Endodermal cell (in vitro differentiated cells): ENCODE measurements at places on chromosomes 16 and 17. TPM values are rescaled to one million over a fixed set of nuclear protein-coding genes. Genes with fewer than 3 reads are reported as not detected.

DNA sequence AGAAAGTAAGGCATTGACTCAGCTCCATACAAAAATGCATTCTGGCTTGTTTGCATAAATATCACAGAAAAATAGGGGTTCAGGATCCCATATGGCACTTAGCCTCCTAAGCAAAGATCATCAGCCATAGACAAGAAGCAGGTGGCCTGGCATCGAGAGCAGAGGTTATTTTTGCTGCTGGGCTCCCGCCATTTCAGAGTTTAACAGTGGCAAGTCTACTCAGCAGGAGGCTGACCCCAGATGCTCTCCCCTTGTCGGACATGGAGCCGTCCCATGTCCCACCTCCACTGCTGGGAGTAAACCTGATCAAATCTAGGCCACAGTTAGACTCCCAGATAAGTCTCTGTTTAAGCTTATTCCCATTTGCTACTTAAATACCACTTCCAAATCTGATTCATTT, 269.1 kb downstream of the FTO start:
- no peak for DNase-seq

DNA sequence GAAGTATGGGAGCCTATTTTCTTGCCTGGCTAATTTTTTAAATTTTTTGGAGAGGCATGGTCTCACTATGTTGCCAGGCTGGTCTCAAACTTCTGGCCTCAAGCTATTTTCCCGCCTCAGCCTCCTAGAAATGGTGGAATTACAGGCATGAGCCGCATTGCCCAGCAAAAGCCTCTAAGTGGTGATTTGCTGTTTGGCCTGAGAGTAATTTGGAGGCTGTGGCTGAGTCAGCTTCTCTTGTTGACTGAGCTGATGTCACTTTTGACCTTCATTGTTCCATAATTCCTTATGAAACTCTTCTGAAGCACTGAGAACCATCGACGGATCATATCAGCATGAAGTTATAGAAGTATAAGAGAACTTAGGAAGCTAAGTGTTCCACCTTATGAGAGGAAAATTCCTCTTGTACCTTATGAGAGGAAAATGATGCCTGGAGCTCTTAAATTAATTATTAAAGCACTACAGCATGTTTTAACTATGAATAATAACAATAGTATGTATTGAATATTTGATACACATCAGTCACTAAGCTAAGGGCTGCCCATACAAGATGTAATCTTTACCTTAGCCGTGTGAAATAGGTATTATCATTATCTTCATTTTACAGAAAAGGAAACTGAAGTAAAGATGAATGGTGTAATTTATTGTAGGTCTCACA, 220.8 kb upstream of the MON1B start:
- no peak for DNase-seq

- no peak for DNase-seq
Observed at GRCh38 chr16:12586701-12587100, 217.0 kb downstream of the CPPED1 start.

DNA sequence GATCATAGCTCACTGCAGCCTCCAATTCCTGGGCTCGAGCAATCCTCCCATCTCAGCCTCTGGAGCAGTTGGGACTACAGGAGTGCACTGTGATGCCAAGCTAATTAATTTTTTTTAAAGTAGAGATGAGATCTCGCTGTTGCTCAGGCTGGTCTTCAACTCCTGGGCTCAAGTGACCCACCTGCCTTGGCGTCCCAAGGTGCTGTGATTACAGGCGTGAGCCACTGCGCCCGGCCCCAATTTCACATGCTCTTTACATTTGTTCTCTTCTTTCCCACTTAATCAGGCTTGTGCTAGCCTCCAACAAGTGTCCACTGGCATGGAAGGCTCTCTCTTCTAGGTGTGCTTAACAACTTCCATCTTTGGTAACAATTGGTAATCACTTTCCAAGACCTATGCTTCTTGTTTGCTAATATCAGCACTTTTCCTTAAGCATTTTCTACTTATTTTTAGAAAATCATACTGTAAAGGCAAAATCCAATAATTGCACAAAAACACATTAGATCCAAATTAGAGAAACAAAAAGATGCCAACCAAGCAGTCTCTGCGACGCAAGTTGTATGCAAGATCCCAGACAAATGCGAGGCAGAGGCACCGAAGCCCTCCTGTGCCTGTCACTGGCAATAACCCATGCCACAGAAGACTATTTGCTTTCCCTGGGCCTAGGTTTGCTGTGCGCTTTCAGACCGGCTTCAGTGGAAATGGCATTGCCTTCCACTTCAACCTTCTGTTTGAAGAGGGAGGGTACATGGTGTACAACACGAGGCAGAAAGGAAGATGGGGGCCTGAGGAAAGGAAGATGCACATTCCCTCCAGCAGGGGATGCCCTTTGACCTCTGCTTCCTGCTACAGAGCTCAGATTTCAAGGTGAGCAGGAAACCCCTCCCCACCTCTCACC, 52.6 kb downstream of the NOS2 start:
- peak; percentile 91 for DNase-seq

DNA sequence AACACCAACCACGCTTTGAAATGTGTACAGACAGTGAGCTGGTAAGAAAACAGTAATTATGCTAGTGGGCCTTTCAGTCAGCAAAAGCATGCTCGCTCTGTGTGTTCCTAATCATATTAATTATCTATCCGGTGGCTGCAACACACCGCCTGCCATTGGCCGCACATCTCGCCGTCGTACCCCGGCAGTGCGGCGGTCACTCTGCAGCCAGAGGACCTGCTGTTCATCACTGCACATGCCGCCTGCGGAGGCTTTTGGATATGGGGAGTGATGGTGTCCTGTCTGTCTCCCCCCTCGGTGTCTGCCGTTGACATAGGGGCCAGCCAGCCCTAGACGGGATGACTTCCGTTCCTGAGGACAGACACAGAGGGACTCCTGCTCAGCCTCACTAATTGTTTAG, 68.5 kb downstream of the RPA1 start:
- DNase-seq: no peak

DNA sequence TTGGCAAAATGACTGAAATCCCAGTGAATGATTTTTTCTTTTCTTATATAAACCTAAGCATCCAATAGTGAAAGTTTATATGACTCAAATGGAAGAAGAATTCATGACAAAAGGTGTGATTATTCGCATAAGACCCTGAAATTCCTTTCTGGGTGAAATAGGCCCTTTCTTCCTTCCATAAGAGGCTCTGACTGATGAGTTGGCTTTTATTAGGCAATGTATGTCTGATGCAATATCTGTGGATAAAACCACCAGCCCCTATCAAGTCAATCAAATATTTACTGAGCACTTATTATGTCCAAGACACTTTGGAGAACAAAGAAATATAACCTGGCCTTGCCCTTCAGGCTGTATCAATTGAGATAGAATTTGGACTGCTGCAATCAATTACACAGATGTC, 316.6 kb downstream of the CDH13 start:
- no peak for DNase-seq

DNA sequence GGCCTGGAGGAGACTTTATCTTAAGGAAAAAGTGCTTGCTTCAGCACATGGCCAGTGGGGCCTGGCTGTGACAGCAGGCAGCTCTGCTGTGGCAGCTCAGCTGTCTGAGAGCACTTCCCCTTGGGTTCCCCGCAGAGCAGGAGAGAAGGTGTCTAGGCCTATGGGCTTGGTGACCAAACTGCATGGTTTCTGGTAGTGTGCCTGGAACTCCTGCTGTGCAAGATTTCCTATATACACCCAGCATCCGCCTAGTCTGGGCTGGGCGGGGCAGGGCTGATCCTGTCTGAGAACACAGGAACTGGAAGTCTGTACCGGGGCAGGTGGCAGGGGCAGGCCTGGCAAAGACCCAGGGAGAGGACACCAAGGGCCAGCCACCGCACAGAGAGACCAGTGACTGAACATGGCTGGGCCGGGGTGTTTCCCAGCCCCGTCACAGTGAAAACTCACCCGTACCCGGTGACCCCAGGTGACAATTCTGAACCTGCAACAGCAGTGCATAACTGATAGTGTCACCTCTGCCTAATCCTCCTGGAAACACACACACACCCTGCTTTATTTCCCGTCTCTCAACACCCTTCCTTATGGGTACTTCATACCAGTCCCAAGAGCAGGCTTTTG, 39.3 kb downstream of the CHD9 start:
- DNase-seq: no peak

DNA sequence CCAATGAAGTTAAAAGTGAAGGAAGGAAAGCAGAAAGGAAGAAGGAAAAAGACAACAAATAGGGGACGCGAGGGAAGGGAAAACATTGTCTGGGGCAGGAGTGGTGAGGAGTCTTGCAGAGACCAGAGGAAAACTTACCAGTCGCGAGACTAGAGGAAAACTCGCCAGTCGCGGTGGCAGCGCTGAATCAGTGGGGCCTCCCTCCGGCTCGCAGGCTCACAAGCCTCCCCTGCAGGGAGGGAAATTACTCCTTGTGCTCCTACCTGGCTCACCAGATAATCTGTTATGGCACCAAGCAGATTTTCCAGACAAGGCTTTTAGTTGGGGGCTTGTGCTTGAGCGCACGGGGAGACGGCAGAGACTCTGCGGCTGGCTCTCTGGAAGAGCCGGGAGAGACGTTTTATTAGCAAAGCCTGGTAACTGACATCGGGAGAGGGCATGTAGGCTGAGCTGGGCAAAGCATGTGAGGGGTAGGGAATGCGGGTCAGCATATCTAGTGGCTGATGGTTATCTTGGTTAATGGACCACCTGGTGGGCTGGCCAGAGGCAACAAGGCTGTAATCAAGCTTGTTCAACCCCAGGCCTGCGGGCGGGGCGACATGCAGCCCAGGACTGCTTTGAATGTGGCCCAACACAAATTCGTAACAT, 37.1 kb downstream of the LCMT1 start:
- peak; percentile 86 for DNase-seq

DNA sequence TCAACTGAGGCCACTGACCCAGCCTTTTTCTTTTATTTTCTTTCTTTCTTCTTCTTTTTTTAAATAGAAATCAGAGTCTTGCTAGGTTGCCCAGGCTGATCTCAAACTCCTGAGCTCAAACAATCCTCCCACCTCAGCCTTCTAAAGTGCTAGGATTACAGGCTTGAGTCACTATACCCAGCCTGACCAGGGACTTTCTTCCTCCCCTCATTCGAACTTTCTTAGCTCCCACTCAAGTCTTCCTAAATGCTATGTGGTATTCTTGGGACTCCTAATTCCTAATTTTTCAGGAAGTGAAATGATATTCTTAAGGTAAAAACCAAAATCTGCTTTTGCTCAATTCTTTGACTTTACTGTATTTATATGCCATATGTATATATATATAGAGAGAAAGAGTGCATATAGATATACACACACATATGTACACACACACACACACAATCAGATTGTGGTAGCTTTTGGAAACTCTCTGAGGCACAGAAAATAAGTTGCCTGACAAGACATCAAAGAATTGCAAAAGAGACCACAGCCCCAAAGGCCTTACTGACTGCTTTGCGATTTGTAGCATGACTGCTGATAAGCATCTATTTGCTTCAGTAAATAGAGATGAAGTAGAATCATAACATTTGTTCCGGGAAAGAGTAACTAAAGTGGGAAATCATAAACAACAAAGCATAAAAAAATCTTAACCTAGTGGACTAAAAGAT, 9.5 kb upstream of the AMZ2 start:
- no peak for DNase-seq

DNA sequence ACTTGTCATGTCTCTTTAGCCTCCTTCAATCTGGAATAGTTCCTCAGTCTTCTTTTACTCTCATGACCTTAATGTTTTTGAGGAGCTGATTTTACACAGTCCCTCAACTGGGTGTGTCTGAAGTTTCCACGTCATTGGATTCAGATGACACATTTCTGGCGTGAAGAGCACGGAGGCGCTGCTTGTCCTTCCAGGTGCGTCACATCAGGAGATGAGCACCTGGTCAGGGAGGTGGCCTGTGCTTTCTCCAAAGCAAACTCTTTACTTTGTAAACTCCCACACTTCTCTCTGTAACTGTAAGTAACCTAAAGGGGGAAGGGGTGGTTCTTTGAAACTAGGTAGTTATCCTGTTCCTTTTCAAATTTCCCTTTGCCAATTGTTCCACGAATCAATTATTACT, 52.5 kb upstream of the MNT start:
- peak; percentile 25 for DNase-seq

The CEMP1 gene
- not detected in 2 replicates for total RNA-seq
